ENCODE measurements at places on chromosomes 6 and 20. TPM values are rescaled to one million over a fixed set of nuclear protein-coding genes. Genes with fewer than 3 reads are reported as not detected.
A peak's percentile ranks its signal among the peaks of the same experiment; 100 is the strongest.

GRCh38 chr6:34587851-34588250 lies 31.7 kb upstream of the SPDEF start:
- no peak for DNase-seq

DNA sequence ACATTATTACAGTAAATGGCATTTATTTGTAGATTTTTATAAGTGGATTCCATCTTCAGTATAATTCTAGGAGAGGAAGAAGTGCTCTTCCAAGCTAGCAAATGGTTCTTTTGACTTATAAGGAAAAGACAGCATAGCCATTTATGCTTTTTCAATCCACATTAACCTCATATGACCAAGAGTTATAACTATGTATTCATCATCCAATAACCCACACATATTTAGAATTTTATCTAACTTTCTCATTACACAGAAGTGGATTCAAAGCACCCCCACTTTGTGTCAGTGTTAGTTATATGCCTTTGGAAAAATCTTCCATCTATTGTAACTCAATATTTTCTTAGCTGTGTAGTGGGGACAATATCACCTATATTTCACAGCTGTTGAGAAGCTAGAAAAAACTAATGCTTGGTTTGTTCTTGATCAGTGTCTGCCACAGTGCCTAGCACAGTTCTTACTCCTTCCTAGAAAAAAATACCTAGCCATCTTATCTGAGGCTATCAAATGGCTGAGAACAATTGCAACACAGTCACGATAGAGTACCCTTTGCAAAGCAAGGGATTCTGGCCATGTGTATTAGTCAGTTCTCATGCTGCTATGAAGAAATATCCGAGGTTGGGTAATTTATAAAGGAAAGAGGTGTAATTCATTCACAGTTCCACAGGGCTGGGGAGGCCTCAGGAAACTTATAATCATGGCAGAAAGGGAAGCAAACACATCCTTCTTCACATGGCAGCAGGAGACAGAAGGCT lies 986.3 kb downstream of the TFAP2A start:
- DNase-seq: no peak

- DNase-seq: no peak
Observed at GRCh38 chr6:166618251-166618650, 8.8 kb downstream of the RPS6KA2 start.

GRCh38 chr6:27205375-27206278 lies 41.9 kb upstream of the PRSS16 start:
- DNase-seq: no peak

DNA sequence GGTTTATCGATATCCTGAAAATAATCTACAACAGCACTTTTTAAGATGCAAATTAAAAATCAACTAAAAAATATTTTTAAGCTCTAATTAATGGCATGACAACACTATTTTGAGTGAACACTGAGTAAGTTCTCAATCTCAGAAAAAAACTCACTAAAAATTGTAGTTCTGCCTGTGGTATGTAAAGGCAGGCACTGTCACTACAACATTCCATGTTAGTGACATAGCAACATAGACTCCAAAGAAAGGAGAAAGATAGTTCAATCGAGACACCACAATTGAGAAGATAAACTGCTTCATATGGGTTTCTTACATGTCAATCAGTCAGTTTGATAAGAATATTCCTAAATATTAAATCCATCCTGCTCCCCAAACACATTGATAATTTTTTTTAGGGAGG lies 38.0 kb downstream of the COL12A1 start:
- DNase-seq: no peak

- no peak for DNase-seq
Observed at GRCh38 chr20:7124120-7124519, 356.6 kb downstream of the BMP2 start.

GRCh38 chr6:128235556-128235955 lies 284.8 kb downstream of the PTPRK start:
- no peak for DNase-seq

GRCh38 chr6:51857134-51857533 lies 230.3 kb downstream of the PKHD1 start:
- DNase-seq: no peak

DNA sequence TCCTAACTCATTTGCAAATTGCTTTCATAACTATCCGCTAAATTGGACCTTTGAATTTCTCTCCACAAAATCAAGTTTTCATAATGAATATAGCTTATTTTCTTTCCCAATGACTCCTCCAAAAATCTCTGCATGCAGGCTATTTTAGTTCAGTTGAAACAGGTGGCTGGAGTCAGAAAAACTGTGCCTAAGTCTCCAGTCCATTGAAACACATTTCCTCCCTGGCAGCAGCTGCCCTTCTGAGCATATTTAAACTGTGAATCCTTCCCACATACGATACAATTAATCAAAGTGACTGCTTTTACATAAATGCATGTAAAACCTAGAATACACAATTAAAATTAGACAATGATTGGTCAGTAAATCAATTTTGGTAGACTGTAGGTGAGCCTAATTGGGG lies 344.6 kb upstream of the MARCKS start:
- no peak for DNase-seq

DNA sequence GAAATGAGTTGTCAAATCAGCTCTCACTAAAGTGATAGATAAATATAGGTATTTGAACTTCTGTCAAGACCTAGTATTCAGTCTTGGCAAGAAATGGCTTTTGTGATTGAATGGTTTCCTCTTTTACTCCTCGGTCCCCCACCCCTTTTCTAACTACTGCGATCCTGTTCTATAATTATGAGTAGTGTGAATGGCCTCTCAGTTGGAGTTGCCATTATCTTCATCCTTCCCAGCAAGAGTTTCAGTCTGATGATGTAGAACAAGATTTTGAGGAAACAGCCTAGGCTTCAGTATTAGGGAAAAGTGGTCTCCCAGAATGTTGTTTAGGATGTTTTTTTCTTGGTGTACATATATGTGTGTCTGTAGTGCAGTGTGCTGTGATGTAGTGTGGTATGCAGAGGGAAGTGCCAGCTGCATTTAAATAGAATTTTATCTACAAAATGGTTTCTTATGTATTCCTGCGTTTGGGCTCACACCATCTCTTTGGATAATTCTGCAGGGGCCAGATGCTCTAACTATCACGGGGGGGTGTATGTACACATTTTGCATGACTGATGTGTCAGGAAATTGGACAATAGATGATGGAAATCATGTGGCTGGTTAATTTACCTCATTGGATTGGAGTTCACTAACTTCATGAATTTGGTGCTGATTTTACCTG lies 180.1 kb upstream of the MMS22L start:
- DNase-seq: no peak

GRCh38 chr20:24361541-24361940 lies 107.9 kb upstream of the SYNDIG1 start:
- no peak for DNase-seq

DNA sequence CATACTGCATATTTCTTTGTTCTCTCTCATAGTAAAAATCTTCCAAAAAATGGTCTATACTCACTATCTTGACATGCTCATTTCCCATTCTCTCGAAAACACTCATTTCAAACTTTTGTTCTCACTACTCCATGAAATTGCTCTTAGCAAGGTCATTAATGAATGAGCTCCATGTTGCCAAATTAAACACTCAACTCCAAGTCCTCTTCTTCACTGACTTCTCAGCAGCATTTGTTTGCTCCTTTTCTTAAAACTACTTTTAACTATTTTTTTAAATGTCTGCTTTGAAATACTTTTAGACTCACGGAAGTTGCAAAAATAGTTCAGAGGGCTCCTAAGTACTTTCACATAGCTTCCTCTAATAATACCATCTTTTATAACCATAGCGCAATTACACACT lies 274.0 kb upstream of the PREP start:
- no peak for DNase-seq

DNA sequence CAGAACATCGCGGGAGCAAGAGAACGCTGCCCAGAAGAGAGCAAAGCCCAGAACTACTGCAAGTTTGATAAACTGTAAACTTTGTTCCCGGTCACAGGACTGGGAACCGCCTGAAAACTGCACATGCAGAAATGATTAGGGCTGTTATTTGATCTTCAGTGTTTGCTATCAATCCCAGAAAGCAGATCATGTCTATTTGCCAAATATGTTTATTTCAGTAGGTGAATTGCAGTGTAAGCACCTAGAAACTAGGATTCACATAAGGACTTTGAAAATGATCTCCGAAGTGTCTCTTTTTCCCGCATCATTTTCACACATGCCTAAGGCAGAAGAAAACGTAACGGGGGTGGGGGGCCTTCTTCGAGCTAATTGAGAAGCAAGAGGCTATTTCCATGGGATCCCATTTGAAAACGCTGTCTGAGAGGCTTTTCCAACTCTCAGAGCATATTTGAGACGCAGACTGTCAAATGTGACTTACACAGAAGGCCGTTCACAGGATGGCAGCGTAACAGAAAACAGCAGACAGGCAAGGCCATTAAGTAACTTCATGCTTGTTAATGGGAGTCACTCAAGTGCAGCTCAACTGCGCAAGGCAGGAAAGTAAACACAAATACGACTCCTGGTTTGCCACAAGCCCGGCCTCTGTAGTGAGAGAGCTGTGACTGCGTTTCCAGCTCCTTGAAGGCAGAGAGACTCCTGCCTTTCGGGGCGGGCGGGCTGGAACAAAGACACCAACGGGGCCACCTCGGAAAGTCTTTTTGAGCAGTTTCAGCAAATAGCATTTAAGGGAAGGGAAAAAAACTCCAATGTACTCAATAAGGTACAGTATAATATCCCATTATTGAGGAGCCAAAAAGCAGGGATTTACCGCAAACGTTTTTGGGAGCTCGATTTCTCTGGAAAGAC lies 144.7 kb upstream of the ZNF217 start:
- DNase-seq: peak; percentile 82

GRCh38 chr6:27777614-27778355 lies 134.4 kb downstream of the OR2B2 start:
- DNase-seq: no peak

DNA sequence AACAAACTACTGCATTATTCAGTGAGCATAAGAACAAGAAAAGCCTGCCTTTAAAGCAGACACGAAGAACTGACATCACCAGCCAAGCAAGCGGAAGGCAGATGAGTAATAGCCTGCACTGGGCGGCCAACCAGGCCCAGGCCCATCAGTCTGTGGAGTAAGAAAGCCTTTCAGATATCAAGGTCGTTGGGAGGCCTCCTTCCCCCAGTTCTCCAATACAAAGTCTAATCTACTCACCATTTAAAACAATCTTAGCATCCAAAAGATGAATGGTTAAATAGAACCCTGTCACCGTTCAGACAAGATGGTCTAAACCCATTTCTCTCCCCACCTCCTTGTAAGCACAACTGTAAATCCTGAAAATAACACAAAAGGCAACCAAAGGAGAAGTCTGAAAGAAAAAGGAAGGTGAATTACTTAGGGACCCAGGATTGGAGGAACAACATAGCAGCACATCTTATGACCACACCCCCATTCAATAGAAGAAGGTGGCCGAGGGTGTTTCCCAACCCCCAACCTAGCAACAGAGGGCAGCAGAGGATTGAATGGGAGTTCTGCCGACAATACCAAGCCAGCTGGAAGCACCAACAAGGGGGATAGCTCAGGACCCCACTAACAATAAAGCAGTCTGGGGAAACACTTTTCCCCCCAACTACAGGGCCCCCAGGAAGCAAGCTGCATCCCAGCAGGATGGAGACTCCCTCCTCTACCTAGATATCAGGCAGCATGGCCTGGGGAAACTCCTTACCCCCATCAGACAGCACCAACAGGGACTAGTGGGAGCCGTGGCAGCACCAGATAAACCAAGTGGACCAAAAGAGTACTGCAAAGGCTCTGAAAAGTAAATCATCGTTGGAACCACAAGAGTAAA lies 67.9 kb downstream of the ZHX3 start:
- peak; percentile 50 for DNase-seq

DNA sequence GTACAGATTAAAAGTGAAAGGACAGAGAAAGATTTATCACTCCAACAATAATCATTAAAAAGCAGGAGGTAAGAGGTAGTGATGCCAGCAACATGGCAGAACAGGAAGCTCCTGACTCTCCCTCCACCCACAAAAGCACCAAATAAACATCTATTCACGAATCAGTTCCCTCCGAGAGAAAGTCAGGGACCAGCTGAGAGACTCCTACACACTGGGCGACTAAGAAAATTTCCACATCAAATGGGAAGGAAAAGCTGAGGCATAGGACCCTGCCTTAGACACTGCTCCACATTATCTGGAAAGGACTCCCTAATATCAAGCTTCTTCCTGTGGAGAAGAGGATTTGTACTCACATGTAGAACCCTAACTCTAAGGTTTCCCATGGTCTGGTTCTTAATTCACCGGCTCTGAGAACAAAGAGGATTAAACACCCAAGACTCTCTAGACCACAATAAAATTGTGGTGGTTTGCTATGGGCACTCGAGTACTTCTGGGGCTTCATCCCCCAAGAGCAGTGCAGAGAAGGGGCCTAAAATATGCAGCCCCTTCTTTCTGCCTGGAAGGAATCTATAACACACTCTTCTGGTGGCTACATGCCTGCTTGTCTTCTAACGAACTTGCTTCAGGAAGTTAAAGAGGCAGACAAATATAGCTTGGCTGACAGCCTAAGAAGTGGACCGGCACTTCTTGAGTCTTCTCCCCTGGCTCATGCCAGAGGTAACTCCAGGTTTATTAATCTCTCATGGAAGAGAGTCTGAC lies 29.4 kb upstream of the ASF1A start:
- DNase-seq: no peak

UST gene
- total RNA-seq: 2.3 TPM

ENTPD6 gene
- 42.0 TPM for total RNA-seq

RSPH9 gene
- not detected for total RNA-seq

RALY gene
- 84.8 TPM for total RNA-seq

Data from gastrocnemius medialis (tissue), 4 donors.